Muscle of leg (tissue), 16 donors: ENCODE measurements at places on chromosomes 4 and X.
A peak's percentile ranks its signal among the peaks of the same experiment; 100 is the strongest.

DNA sequence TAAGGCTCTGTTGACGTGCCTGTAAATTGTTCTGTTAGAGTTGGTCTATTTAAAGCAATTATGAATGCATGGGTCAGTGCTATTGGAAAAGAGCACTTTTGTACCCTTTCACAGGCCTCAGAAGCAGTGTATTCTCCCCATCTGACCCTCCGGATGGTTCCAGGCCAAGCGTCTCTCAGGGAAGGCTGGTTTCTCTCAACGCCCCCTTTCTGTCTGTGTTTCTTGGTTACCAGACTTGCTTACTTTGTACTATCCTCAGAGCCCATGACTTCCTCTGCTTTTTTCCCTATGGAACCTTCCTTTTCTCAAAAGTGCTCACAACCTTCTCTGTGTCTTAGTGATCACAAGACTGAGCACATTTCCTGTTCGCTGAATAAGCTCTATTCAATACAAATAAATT is 559.3 kb upstream of the ZFP42 start:
- peak; percentile 30 for DNase-seq

- DNase-seq: peak; percentile 57
Observed at GRCh38 chrX:3299636-3300035, 46.8 kb downstream of the MXRA5 start.

DNA sequence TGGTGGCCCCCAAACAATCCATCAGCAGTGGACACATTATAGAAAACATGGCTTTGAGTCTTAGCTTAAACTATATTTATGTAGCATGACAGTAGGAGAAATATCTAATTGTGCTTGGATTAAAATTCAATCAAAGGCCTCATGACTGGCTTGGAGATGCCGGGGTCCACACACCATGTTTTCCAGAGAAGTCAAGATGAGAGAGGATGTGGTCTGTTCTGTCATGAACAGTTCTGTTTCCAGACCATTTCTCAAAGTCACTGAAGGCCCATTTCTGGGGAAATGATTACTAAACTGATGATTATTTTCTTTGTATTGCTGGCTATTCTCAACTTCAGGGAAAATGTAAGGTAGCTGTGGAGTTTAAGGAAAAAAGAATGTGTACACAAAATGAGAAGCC is 76.3 kb downstream of the C4orf51 start:
- no peak for DNase-seq

GRCh38 chr4:146124023-146124680 is 51.4 kb upstream of the LSM6 start:
- DNase-seq: no peak

DNA sequence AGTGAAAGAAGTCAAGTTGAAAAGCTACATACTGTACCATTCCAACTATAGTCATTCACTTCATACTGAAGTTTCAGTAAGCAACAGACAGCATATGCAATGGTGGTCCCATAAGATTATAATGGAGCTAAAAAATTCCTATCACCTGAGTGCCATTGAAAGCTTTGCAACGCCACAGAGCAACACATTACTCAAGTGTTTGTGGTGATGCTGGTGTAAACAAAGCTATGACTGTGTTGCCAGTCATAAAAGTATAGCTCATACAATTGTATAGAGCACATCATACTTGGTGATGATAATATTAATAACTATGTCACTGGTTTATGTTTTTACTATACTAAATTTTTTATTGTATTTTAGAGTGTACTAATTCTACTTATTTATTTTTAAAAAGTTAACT is 78.9 kb downstream of the NAF1 start:
- DNase-seq: no peak

DNA sequence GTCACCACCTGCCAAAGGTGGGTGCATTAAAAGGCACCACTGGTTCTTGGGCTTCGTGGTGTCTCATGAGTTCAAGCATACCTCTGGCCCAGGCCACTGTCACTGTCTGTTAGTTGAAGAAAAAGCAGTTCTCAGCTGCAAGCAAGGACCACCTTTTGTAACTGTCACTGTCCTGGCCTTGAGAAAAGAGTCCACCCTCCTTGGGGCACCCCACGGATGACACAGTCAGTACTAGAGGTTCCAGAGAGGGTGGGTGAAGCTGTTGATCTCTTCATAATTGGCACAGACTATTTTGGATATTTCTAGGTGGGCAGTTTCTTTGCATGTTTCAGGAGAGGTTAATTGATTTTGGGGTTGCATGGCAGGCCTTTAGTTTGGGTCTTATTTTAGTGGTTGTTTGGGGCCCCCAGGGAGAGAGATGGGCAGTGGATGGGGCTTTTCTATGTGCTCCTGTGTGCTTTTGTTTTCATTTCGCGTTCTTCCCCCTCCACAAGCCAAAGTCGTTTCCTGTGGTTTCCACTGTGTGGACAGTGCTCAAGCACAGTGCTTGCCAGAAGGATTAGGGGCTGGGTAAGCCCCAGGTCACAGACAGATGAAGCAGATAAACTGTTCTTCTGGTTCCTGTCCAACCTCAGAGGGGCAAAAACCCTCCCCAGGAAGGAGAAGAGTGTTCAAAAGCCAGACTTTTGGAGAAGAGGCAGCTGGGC is 156.2 kb upstream of the PPP1R2C start:
- peak; percentile 65 for DNase-seq
